ENCODE measurements at places on chromosomes 12 and 14. TPM values are rescaled to one million over a fixed set of nuclear protein-coding genes. Genes with fewer than 3 reads are reported as not detected.

LRP1-AS gene
- not detected for total RNA-seq

DNA sequence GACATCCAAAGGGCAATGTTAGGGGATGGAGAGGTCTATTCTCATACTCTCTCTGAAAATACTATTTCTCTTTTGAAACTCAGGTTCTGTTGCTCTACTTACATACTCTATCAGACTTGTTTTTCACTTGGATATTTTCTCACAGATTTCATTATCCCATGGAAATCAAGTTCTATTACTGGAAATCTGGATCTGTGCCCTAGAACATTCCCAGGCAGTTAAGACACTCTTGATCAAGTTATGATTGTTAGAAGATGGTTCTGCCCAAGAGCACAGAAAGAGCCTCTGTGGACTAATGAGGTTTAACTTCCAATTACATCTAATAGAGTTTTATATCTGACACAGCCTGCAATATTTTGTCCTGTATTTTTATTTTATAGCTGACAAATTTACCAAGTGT, 591.0 kb upstream of the ATP2B1 start:
- H3K27ac ChIP-seq, result no peak overlapping the region
- no peaks in the 10 kb centered on the region for H3K36me3 ChIP-seq
- no peak overlapping the region for H3K4me3 ChIP-seq

DNA sequence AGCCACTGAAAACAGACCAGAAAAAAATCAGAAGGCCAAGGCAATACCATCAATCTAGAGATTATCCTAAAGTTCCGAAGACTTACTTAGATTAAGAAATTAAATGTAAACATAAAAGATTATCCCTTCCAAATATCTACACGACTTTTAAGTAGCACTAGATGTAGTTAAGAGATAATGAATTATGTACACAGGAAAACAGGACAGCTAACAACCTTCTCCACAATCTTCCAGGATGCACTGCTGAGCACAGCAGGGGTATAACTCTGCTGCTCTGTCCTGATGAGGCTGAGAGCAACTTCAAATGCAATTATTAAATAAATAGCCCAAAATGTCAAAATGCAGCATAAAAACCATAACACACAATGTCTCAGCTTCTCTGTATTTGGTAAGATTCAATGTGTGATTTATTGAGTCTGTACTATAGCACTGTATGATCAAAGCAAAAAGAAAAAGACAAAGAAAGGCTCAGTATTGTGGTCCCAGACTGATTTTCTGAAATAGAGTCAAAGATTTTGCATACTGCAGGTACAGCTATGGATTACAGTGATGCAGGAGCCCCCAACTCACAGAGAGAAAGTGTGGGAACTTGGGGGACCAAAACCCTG, 56.9 kb downstream of the TMTC1 start:
- no peaks in the 10 kb centered on the region for H3K36me3 ChIP-seq
- H3K4me1 ChIP-seq, result no peaks in the 10 kb centered on the region
- peaks cover 48% of the 10 kb centered on the region for H3K27me3 ChIP-seq
- no peak overlapping the region for H3K27ac ChIP-seq
- no peak overlapping the region for H3K4me3 ChIP-seq
- no peak for DNase-seq

C12orf54 gene
- total RNA-seq, result not detected

DNA sequence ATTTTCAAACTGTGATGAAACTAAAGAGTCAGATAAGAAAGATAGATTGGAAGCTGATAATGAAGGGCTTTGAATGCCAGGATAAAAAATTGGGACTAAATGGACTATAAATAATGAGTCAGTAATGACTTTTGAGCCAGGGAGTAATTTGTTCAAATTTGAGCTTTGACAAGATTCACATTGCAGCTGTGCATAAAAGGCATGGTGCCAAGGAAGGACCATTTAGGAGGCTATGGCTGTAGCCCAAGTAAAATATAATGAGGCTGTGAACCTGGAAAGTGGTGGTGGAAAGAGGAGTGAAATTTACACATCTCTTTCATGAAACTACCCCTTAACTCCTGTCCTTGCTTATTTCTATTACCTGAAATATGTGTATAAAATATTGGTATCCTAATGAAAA, 218.5 kb downstream of the SLC6A15 start:
- H3K36me3 ChIP-seq, result no peaks in the 10 kb centered on the region
- no peak for DNase-seq
- H3K27ac ChIP-seq, result no peak overlapping the region
- H3K27me3 ChIP-seq, result no peaks in the 10 kb centered on the region

- H3K36me3 ChIP-seq, result no peaks in the 10 kb centered on the region
- H3K4me3 ChIP-seq, result no peak overlapping the region
- peaks cover 11% of the 10 kb centered on the region for H3K4me1 ChIP-seq
- H3K27me3 ChIP-seq, result peaks cover 44% of the 10 kb centered on the region
- no peak for DNase-seq
- H3K27ac ChIP-seq, result no peak overlapping the region
Measured at GRCh38 chr14:56243110-56243509, 124.9 kb downstream of the PELI2 start.

DNA sequence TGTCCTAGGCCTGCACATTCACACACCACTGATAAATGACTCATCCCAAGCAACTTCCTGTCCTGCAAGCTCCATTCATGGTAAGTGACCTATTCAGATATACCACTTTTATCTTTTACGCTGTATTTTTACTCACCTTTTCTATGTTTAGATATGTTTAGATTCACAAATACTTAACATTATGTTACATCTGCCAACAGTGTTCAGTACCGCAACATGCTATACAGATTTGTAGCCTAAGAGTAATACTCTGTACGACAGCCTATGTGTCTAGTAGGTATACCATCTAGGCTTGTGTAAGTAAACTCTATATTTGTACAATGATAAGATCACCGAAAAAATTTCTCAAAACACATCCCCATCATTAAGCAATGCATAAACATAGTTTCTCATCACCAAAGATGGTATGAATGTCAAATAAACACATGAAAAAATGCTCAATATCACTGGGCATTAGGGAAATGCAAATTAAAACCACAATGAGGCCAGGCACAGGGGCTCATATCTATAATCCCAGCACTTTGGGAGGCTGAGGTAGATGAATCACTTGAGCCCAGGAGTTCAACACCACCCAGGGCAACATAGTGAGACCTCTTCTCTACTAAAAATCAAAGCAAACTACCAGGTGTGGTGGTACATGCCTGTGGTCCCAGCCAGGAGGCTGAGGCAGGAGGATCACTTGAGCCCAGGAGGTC, 20.7 kb downstream of the ATXN2 start:
- H3K36me3 ChIP-seq, result no peaks in the 10 kb centered on the region
- no peaks in the 10 kb centered on the region for H3K27me3 ChIP-seq
- DNase-seq, result peak; percentile 84
- peak overlapping the region; percentile 64 for H3K27ac ChIP-seq
- H3K4me1 ChIP-seq, result peaks cover 24% of the 10 kb centered on the region

DNA sequence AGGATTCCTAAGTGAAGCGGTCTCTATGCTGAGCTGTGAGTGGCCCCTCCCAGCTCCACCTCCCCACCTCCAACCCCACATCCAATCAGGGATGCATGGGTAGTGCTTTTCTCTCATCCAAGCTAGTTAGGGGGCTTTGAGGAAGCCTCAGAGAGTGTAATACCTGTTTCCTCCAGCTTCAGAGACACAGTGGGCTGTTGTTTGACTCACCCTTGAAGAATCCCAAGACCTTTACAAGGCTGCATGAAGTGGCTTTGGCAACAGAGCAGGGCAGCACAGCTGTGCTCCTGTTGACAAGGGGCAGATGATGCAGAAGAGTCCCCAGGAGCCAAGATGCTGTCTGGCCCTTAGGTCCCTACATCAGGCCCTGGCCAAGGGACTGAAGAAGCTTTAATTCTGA, 27.1 kb upstream of the CLMN start:
- H3K36me3 ChIP-seq, result no peaks in the 10 kb centered on the region
- no peak overlapping the region for H3K4me3 ChIP-seq
- H3K27ac ChIP-seq, result no peak overlapping the region
- DNase-seq, result peak; percentile 34

GRCh38 chr14:75277815-75278421, 710 bp upstream of the FOS start:
- peak overlapping the region; percentile 14 for H3K27ac ChIP-seq
- H3K4me1 ChIP-seq, result peaks cover 16% of the 10 kb centered on the region
- peak overlapping the region; percentile 93 for H3K4me3 ChIP-seq
- no peaks in the 10 kb centered on the region for H3K27me3 ChIP-seq
- peaks cover 12% of the 10 kb centered on the region for H3K36me3 ChIP-seq
- DNase-seq, result no peak

PLBD2 gene
- total RNA-seq, result 18.8 TPM

GRCh38 chr14:102320033-102320660, 601 bp downstream of the ZNF839 start:
- DNase-seq, result peak; percentile 32
- no peaks in the 10 kb centered on the region for H3K27me3 ChIP-seq
- no peaks in the 10 kb centered on the region for H3K36me3 ChIP-seq

CPM gene
- 5.3 TPM for total RNA-seq

GRCh38 chr14:99595034-99595433, 9.0 kb downstream of the CCDC85C start:
- peaks cover 25% of the 10 kb centered on the region for H3K4me1 ChIP-seq
- no peak for DNase-seq
- H3K36me3 ChIP-seq, result no peaks in the 10 kb centered on the region
- no peak overlapping the region for H3K27ac ChIP-seq
- no peaks in the 10 kb centered on the region for H3K27me3 ChIP-seq

GRCh38 chr12:54370171-54370730, 6.0 kb upstream of the GPR84 start:
- H3K4me3 ChIP-seq, result peak overlapping the region; percentile 64
- peaks cover 27% of the 10 kb centered on the region for H3K4me1 ChIP-seq
- peak; percentile 86 for DNase-seq
- H3K27ac ChIP-seq, result no peak overlapping the region

SSTR1 gene
- 0.23 TPM for total RNA-seq

RNASE7 gene
- total RNA-seq, result not detected

NEUROD4 gene
- total RNA-seq, result not detected

- H3K27ac ChIP-seq, result no peak overlapping the region
- H3K4me1 ChIP-seq, result no peaks in the 10 kb centered on the region
- no peak for DNase-seq
- H3K27me3 ChIP-seq, result no peaks in the 10 kb centered on the region
- no peak overlapping the region for H3K4me3 ChIP-seq
Measured at GRCh38 chr12:21678959-21679358, 21.3 kb upstream of the LDHB start.

FOXN4 gene
- total RNA-seq, result not detected

GRCh38 chr14:104697892-104698583, 8.6 kb downstream of the INF2 start:
- H3K36me3 ChIP-seq, result peaks cover 21% of the 10 kb centered on the region
- H3K27ac ChIP-seq, result no peak overlapping the region
- peaks cover 19% of the 10 kb centered on the region for H3K4me1 ChIP-seq
- no peak overlapping the region for H3K4me3 ChIP-seq
- no peak for DNase-seq

PPM1H gene
- total RNA-seq, result 12.0 TPM

GRCh38 chr14:35068238-35069012, 22.4 kb downstream of the FAM177A1 start:
- DNase-seq, result no peak
- H3K36me3 ChIP-seq, result peaks cover 9% of the 10 kb centered on the region
- no peaks in the 10 kb centered on the region for H3K27me3 ChIP-seq
- no peak overlapping the region for H3K27ac ChIP-seq

- H3K27ac ChIP-seq, result no peak overlapping the region
- no peak overlapping the region for H3K4me3 ChIP-seq
- DNase-seq, result peak; percentile 64
- H3K4me1 ChIP-seq, result 0 out of 2 replicates have a peak, but pooled peaks cover 3% of the 10 kb centered on the region
- H3K36me3 ChIP-seq, result no peaks in the 10 kb centered on the region
Measured at GRCh38 chr12:132218915-132219314, 74.7 kb downstream of the NOC4L start.

TM7SF3 gene
- total RNA-seq, result 109 TPM

GRCh38 chr12:39605501-39605900, 14.1 kb downstream of the ABCD2 start:
- H3K27ac ChIP-seq, result no peak overlapping the region
- H3K36me3 ChIP-seq, result no peaks in the 10 kb centered on the region
- no peaks in the 10 kb centered on the region for H3K27me3 ChIP-seq
- DNase-seq, result peak; percentile 38
- peaks cover 16% of the 10 kb centered on the region for H3K4me1 ChIP-seq

DNA sequence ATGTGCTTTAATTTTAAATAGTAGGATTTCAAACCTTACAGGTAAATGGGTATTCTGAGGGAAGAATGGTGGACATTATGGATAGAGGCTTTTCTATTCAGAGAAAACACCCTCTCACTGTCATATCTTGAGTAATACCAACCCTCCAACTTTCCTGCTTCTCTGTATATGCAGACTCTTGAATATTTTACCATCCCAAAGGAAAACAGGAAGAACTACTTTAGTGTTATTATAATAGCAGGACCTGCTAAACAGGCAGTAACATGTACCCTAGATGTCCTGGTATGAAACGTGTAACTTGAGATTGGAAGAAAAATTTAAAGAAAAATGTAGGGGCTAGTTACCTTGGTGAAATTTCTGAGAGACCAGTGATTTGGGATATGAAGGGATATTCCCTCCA, 82.9 kb upstream of the TRHDE start:
- no peaks in the 10 kb centered on the region for H3K36me3 ChIP-seq
- H3K4me1 ChIP-seq, result no peaks in the 10 kb centered on the region
- no peak overlapping the region for H3K4me3 ChIP-seq

SLC7A8 gene
- 3.8 TPM for total RNA-seq

- H3K4me3 ChIP-seq, result peak overlapping the region; percentile 55
- H3K27me3 ChIP-seq, result no peaks in the 10 kb centered on the region
Measured at GRCh38 chr14:104172349-104172748, 34.0 kb downstream of the KIF26A start.

INSM2 gene
- total RNA-seq, result 0.07 TPM

DNA sequence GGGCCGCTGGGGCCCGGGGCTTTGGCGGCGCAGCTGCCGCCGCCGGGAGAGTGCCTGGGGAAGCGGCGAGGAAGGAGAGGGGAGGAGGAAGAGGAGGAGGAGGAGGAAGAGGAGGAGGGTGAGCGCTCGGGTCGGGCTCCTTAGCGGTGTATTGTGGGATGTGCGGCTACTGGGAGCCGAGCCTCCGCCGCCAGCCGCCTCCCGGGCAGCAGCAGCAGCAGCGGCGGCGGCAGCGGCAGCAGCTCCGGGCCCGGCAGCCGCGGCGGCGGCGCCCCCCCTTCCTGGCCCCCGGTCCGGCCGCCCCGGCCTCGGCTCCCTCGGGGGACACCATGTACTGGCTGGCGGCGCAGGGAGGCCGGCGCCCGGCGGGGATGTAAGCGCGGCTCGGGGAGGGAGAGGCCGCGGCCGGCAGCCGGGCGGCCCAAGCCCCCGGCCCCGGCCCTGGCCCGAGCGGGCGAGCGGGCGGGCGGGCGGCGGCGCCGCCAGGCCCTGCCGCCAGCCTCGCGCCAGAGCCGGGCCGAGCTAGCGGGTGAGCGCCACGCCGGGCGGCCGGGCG, at the start of gene SETD1B:
Gene SETD1B, plus strand, starts transcription at position 149 of the 556 bp plus-strand sequence. CDS start 729 bp downstream, outside the sequence.
- peak; percentile 51 for DNase-seq
- peak within 1 kb of the TSS; percentile 80 for H3K4me3 ChIP-seq
- H3K4me1 ChIP-seq, result peaks cover 32% of the 10 kb centered on the region
- peak within 1 kb of the TSS; percentile 99 for H3K27ac ChIP-seq
- H3K27me3 ChIP-seq, result no peaks in the 10 kb centered on the region

PTPRB gene
- 0.66 TPM for total RNA-seq

Measured in PC-3 (cell line).